ENCODE measurements at places on chromosomes 5 and 9.

GRCh38 chr9:130535818-130536521 is 43.4 kb upstream of the FUBP3 start:
- peak; percentile 73 for DNase-seq

- no peak for DNase-seq
These were observed 64.2 kb downstream of the CFAP77 start for GRCh38 chr9:132474253-132474652.

DNA sequence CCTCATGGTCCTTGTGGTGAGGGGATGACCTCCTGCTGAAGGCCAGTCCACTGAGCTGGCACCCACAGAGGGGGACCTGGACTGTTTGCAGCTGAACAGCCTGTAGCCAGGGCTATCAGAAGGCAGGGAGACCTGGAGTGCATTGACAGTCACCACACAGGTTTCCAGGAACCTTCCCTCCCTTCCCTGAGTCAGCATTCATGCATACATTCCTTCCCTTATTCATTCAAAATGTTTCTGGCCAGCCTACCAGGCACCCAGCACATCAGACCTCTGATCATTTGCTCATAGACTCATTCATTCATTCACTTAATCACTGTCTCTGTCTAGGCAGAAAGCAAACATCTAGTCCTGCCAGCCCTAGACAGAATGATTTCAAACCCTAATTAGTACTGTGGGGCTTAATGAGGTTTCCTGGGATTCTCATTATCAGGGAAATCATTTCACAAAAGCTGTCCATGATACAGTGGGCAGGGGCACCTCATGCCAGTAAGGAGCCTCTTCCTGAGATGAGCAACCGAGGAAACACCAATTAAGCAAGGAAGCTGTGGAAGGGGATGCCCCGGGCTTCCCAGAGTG is 110.1 kb upstream of the PPP1R26 start:
- DNase-seq: no peak

- no peak for DNase-seq
These were observed 33.6 kb upstream of the SHC3 start for GRCh38 chr9:89212171-89212570.

GRCh38 chr5:1006656-1007071 is 1.9 kb upstream of the NKD2 start:
- no peak for DNase-seq

- no peak for DNase-seq
These were observed 127.6 kb downstream of the GADD45G start for GRCh38 chr9:89732295-89732938.

DNA sequence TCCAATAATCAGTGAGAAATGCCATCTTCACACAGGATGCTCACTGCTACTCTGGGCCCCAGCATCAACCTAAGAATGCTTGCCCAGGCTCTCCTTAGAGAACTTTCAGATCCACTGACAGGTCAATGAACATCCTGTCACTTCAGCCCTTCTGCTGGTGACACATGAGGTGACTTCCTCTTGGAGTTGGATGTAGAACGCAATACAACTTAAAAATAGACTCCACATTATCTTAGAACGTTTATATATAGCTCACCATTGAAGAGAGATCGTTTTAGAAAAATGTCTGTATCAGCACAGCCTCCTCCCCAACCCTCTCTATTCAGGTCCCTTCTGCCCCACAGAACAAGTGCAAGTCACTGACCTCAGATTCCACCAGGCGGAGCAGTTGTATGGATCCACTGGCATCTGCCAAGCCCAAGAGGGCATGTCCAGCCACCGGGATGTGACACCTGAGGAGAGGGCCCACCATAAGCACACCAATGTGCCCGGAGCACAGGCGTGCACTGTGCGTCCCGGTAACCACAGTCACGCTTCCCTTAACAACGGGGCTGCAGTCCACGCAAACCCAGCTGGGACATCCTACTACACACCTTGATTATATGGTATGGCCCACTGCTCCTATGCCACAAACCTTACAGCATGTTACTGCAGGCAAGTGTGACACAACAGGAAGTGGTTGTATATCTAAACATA is 2.9 kb downstream of the DPH7 start:
- DNase-seq: no peak

DNA sequence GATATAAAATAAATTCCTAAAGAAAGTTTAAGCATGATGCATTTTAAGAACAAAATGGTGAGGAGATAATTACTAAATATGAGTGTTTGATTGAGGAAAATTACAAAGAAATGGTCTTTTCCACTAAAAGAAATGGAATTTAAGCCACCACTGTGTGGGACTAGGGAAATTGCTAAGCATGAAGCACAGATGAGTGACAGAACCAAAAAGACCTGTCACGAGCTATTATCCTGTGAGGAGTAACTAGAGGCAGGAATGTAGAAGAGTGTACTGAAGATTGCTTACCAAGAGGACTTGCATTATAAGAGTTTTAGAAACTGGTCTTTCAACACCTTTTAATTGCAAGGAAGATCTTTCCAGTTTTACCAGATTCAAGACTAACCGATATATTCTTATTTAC is 193.6 kb upstream of the PRR16 start:
- no peak for DNase-seq

GRCh38 chr5:112245656-112246055 is 173.4 kb downstream of the EPB41L4A start:
- no peak for DNase-seq

- DNase-seq: peak; percentile 89
These were observed 213.3 kb downstream of the CDK5RAP2 start for GRCh38 chr9:120366644-120367019.

- DNase-seq: peak; percentile 73
These were observed 68.7 kb upstream of the ZNF618 start for GRCh38 chr9:113807173-113808061.

- DNase-seq: no peak
These were observed 181.5 kb downstream of the OLFM1 start for GRCh38 chr9:135268981-135269380.

GRCh38 chr5:20537911-20538703 is 550.1 kb upstream of the CDH18 start:
- no peak for DNase-seq

DNA sequence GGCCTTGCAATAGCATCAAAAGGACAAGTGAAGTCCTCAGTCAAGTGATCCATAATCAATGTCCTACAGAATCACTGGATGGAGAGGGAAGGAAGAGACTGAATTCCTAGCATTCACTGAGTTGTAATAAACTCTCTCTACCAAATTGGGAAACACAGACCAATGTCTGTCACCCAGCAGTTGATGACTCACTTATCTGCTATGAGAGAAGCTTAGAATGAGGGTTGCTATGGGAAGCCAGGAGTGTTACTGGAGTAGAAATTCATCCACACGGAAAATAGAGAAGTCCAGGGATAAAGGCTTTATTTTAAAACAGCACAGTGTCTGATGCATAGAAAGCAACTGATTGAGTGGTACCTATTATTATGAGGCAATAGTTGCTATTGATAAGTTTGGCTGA is 407.4 kb downstream of the BRINP1 start:
- DNase-seq: peak; percentile 77

GRCh38 chr9:123998278-123998925 is 13.2 kb upstream of the LHX2 start:
- no peak for DNase-seq

- no peak for DNase-seq
These were observed 12.9 kb downstream of the TLE4 start for GRCh38 chr9:79584655-79584982.

DNA sequence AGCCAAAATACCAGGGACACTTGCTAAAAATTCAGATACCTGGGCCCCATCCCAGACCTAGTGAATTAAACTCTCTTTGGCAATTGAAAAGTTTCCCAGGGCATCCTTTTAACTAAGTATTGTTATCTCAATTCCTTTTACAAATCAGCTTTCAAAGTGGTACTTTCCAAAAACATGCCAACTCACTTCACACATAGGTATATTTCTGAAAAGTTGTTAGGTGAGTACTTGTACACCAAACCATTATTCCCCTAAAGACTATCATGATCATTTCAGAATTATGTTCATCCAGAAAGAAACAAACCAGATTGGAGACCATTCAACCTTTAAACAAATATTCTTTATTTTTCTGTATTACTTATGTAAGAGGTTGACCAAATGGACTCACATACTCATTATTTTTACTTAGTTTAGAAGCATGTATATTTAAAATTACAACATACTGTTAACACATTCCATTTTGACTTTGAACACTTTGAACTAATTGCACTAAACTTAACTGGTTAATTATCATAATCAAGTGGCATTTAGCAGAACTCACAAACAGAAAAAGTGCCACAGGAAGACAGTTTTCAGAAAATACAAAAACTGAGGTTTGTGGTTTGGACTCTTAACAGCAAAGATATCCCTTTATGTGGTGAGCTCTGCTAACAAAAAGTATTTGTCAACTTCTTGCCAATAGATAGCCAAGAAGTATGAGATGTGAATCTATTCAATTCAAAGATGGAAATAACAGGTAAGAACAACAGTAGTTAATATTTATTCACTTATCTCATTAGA is 40.7 kb downstream of the KIAA0825 start:
- DNase-seq: no peak

- no peak for DNase-seq
These were observed 42.8 kb downstream of the NRG2 start for GRCh38 chr5:140000332-140000731.

DNA sequence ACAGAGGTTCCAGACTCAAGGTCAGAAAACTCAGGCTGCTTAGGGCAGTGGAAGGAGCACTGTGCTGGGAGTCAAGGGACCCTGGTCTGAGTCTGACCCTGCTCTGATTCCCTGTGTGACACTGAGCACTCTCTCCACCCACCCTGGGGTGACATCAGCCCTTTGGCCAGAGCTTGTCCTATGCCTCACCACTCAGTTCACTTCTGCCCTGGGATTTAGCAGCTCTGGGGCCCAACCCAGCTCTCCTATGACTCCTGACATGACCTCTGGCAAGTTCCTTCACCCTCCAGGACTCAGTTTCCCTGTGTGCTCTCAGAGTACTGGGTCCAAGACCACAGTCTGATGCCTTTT is 63.9 kb downstream of the FAM114A2 start:
- no peak for DNase-seq

GRCh38 chr5:98905857-98906688 is 22.7 kb downstream of the CHD1 start:
- DNase-seq: no peak

DNA sequence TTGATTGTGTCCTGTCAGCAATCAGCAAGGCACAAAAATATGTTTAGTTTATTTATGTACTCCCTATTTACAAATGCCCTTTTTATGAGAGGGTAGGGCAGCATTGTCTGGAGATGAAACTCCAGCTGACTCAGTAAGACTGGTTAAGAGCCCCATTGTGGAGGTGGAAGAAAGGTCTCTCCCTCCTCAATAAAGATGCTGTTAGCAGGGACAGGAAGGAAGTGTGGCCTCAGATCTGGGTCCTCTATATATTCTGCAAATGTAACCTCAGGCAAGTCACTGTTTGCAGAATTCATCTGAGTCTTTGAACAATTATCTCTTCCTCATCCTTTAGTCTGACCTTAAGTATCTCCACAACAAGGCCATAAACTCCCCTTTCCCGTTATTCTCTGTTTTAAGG is 48.3 kb upstream of the TRAF1 start:
- no peak for DNase-seq

DNA sequence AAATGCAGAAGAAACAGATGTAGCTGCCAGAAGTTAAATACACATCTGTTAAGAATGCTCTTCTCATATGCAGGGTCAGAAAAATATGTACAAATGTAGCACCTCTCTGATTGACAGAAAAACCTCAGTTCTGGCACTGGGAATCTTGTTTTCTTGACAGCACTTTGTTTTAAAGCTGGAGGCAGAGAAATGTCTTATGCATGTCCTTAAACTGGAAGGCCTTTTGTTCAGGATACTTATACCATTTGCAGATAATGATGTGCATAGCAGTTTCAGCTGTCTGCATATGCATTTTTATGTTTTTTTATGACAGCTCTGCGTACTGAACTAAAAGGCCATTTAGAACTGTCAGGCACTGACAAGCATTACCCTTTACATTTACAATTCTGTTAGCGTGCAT is 567.9 kb downstream of the EBF1 start:
- DNase-seq: no peak

GRCh38 chr9:74322661-74323314 is 174.3 kb upstream of the RORB start:
- DNase-seq: no peak
